ENCODE measurements at places on chromosomes 3 and 15.

DNA sequence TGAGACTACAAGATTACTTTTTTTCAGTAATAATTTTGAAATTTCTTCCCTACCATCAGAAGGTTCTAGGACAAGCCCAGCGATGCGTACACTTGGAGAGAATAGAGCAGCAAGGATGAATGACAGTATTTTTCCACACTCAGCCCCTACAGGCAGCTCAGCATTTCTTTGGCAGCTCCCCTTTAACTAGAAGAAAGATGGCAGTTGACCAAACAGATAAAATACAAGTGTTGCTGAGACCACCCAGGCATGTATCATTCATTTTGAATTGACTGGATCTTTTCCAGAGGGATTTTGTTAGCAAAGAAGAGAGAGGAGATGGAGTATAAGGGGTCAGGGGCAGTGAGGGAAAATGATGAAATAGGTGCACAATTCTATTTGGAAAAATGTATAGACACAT, 761.3 kb downstream of the AGBL1 start:
- no peak for DNase-seq

DNA sequence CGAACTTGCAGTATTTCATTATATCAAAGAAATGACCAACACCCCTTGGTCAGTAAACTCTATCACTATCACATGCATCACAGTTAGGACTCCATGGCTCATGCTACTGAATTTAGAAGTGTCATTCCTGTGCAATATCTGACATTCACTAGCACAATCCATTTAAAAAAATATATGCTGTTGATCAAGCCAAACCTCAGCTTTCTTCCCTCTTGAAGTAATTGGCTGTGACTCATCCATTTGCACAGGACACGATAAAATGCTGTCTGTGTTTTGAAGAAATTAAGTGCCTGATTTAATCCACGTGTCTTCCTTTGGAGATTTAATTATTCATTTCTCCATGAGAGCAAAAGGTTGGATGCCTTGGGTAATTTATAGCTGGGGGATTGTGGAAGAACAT, 38.9 kb downstream of the CPNE4 start:
- no peak for DNase-seq

- no peak for DNase-seq
Measured at GRCh38 chr3:119308355-119308754, 14.2 kb downstream of the ARHGAP31 start.

DNA sequence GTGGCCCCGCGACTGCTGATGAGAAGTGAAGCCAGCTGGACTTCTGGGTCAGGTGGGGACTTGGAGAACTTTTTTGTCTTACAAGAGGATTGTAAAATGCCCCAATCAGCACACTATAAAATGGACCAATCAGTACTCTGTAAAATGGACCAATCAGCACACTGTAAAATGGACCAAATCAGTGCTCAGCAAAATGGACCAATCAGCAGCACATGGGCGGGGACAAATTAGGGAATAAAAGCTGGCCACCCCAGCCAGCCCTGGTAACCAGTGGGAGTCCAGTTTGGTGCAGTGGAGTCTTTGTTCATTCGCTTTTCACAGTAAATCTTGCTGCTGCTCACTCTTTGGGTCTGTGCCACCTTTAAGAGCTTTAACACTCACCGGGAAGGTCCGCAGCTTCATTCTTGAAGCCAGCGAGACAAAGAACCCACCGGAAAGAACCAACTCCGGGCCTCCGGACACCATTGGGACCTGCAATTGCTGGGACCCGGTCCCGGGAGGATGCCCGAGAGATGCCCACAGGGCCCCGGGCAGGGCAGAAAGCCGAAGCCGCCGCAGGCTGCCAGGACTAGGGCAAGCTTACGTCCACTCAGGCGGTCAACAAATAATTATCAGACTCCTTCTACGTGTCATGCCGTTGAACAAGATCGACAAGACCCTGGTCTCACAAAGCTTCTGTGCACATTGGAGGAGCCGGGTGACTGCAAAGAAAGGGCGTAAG, 8.3 kb upstream of the NR2E3 start:
- DNase-seq, result no peak

DNA sequence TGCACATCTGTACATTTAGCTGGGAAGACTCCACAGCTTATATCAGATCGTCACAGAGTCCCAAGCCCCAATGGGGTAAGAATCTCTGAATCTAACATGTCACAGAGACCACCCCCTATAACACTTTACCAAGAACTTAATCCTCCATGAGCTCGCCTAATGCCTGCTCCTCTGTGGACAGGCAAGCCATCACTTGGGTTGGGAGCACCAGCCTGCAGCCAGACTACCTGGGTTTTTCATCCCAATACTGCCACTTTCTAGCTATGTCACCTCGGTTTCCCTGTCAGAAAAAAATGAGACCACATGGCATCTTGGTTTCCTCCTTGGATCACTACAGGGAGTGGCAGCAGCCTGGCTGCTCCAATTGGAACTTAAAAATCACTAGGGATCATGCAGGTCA, 277.9 kb upstream of the TLE3 start:
- no peak for DNase-seq

All from muscle of back (tissue), 13 donors.